Uterine smooth muscle cell (primary cell): ENCODE measurements at places on chromosomes 2 and 18. TPM values are rescaled to one million over a fixed set of nuclear protein-coding genes. Genes with fewer than 3 reads are reported as not detected.

DPP4 gene
- 40.4 and 89.7 TPM in 2 replicates for total RNA-seq

PNPT1 gene
- total RNA-seq = 20.1 and 24.2 TPM in 2 replicates

CTAGE1 gene
- total RNA-seq = not detected in 2 replicates

BMP10 gene
- not detected in 2 replicates for total RNA-seq

NOSTRIN gene
- total RNA-seq = 0.11 and 0.12 TPM in 2 replicates

DUSP2 gene
- total RNA-seq = 1.7 and 2.3 TPM in 2 replicates

COL5A2 gene
- total RNA-seq = 240 and 440 TPM in 2 replicates

TEKT4 gene
- not detected in 2 replicates for total RNA-seq

SIX3 gene
- total RNA-seq = under 0.01 TPM in 1 of 2 replicates, not detected in the other

ATP6V1B1 gene
- total RNA-seq = 0.55 and 0.62 TPM in 2 replicates

SCTR gene
- not detected in 2 replicates for total RNA-seq

GRHL1 gene
- total RNA-seq = under 0.01 and 0.37 TPM in 2 replicates

SNRPD1 gene
- 14.2 and 28.7 TPM in 2 replicates for total RNA-seq

HOXD13 gene
- total RNA-seq = 7.5 and 7.7 TPM in 2 replicates
